Adipose tissue (tissue), 3 donors: ENCODE measurements at places on chromosomes 3 and 15. TPM values are rescaled to one million over a fixed set of nuclear protein-coding genes. Genes with fewer than 3 reads are reported as not detected.

Gene FAM227B
- 0.55 TPM for polyA plus RNA-seq

Gene SLCO2A1
- polyA plus RNA-seq: 5.2 TPM

Gene C3orf85
- not detected for polyA plus RNA-seq

Gene TAGLN3
- polyA plus RNA-seq: 0.06 TPM
